ENCODE measurements at places on chromosomes 12 and 14.

DNA sequence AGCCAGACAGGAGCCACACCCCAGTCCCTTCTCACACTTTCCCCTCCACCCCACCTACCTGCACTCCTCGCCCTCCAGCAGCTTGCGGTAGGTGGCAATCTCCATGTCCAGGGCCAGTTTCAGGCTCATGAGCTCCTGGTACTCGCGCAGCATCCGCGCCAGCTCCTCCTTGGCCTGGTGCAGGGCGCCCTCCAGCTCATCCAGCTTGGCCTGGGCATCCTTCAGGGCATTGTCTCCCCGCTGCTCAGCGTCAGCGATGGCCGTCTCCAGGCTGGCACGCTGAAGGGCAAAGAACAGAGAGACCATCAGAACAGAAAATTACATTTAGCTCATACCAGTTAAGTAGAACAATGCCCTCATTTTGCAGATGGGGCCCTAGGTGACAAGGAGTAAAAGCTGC is 5.5 kb downstream of the KRT74 start:
- no peak for DNase-seq

- peak; percentile 16 for DNase-seq
These were observed 89.4 kb downstream of the UNC79 start for GRCh38 chr14:93520053-93520607.

DNA sequence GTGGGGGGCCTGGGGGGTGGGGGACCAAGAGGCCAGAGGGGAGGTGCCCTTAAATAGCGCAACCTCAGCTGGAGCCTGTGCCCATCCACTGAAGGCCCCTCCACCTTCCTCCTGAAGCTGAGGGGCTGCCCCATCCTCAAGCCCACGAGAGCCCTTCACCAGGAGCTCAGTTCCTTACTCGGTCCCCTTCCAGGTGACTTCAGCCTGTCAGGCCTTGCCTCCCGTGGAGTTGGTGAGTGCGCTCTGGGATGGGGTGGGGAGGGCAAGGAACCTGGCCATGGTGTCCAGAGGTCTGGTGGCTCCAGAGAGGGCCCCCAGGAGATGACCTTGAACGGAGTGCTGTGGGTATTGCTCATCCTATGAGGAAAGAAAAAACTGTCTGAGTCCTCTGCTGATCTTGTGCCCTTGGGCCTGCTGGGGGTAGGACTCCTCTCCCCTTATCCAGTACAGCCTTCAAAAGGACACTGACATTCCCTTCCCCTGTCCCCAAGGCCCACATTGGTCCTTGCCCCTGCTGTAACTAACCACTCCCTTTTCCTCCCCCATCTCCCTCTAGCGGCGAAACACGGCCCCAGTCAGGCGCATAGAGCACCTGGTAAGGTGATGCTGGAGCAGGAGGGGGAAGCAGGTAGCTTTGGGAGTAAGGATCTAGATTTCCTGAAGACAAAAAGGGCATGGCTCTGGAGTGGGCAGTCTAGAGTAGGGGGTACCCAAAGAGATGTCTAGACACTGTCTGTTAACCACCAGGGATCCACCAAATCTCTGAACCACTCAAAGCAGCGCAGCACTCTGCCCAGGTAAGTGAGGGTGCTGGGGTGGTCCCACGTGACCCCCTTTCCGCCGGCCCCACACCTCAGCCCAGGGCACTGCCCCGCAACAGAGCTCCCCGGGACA is 3.6 kb downstream of the TNS2 start:
- peak; percentile 96 for DNase-seq

GRCh38 chr14:85466678-85467077 is 63.3 kb upstream of the FLRT2 start:
- no peak for DNase-seq

DNA sequence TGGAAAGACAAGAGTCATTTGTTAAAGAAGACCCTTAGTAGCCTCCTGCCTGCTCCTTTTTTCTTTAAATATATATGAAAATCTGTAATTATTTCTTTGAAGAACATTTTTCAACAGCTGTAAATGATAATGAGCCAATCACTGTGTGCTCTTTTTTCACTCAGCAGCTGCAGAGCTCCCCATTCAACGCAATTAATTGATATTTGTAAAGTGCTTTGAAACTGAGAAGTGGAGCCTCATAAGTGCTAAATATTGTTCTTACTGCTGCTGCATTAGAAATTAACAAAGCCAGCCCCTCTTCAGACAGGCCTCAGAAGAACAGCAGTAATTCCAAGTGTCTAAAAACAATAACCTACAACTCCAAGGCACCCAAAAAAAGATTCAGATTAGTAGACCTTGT is 224.3 kb downstream of the GXYLT1 start:
- peak; percentile 62 for DNase-seq

DNA sequence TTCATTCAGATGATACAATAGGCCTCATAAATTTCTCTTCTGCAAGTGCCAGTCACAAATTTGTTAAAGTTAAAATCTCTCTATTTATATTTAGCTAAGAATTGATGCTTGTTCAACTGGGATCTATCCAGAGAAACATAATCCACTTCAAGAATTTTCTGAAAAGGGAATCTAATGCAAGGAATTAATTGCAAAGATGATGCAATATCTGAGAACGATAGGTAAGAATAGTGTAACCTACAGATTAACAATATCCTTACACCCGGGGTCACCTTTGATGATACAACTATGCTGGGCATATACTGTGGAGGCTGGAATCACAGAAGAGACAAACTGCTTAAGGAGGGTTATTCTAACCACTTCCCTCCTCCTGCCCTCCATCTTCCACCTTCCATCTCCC is 295.1 kb downstream of the FOXG1 start:
- no peak for DNase-seq

DNA sequence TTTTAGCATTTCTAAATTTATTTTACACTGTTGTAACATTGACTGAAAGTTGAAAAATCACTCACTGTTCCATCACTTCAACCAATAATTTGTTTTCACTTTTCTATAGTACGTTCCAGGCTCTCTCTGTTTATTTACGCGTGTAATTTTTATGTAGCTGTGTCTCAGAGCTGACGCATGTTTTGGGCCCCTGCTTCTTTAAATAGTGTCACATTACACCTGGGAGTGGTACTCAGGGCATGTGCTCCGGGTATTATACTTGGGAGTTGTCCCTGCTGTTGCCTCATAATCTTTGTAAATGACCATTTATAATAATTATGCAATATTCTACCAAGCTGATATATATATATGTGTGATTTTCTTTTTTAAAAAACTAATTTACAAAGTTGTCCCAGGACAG is 132.8 kb upstream of the CPM start:
- peak; percentile 78 for DNase-seq

DNA sequence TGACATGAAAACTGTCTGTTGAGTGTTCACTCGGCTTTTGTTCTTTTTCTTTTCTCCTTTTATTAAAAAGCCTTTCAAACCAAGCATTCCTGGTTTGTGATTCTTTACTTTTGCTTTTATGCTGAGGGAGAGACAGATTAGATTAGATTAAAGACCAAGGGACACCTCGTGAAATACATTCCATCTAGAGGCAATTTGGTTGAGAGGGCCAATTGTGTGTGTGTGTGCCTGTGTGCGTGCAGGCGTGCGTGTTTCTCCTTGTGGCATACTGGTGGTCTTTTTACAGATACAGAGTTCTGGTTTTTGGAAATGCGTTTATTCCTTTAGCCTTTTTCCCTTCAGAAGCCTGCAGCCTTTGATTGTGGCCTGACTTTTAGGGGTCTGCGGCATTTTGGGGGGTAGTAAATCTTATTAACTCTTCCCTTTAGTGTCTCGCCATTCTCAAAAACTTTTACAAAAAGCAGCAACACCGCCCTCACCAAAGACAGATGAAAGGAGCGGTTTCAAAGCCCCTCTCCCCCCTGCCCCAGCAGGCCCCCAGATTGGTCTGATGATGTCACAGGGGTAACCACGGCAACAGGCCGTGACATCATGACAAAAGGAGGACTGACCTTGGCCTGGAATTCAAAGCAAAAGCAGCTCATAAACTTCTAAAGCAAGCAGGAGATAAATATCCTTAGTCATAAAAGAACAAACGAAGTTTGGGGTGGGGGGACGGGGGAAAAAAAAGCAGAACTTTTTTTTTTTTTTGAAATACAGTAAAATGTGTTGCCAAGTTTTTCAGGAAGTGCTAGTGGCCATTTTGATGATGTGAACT is 84.1 kb upstream of the TBX3 start:
- no peak for DNase-seq

DNA sequence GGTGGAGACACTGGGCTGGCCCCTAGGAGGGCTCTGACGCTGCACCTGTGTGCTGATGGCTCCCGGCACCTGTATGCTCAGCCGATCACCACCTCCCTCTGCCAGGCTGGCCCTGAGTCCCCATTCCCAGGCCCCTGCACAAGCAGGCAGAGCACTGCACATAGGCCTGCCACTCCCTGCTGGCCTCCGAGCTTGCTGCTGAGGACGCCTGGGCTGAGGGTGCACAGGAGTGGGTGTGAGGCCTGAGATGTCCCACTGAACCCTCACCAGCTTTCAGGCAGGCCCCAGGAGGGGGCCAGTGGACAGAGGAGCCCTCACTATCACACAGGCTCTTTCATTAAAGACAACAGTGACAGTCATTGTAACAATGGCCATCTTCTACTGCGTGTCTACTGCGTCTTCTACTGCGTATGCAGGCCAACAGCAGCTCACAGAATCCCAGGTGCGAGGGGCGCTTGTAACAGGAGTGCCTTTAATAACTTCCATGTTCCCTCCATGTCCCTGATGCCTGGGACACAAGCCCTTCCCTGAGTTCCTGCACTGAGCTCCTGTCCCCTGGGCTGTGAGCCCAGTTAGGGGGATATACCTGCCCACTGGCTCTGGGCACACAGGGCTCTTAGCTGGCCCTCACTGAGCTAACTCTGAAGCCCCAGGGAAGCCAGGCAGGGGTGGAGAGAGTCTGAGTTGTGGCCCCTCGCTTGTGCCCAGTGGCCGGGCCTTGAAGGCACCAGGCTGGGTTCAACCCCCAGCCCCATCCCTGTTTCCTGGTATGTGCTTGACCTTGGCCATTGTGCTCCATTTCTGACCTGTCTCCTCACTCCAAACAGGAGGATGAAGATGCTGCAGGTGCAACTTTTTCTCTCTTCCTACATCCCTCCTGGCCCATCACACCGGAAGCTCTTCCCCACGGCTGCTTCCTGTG is 71.3 kb downstream of the PRIMA1 start:
- DNase-seq, result no peak

DNA sequence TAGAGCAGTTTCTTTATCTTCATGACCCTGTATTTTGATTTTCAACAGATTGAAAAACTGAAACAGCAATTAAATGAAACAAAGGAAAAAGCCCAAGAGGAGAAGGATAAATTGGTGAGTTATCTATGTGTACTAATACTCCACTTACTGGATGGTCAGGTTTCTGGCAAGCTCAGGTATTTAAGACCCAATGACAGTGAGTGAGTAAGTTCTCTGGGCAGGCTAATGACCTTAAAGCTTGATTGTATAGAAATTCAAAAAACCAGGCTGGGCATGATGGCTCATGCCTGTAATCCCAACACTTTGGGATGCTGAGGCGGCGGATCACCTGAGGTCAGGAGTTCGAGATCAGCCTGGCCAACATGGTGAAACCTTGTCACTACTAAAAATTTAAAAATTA is 10.0 kb downstream of the BBOF1 start:
- no peak for DNase-seq

GRCh38 chr12:61504396-61505080 is 755.7 kb upstream of the USP15 start:
- no peak for DNase-seq

DNA sequence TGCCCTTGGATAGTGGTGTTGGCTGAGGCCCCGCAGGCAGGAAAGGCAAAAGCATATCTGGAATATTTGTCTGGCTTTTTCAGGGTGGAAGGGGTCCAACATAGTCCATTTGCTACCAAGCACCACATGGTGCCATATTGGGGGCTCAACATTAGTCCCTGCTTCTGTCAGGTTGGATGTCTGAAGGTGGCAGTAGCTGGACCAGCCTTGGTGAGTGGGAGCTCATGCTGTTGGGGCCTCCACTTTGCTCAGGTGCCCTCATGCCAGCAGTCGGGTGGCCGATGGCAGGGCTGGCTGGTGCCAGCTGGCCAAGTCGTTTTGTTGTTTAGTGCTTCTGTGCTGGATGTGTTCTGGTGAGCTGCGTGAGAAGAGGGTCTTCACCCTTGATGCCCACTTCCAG is 135.3 kb downstream of the PAPOLA start:
- DNase-seq, result no peak

- DNase-seq, result no peak
These were observed 981.0 kb downstream of the TMEM121 start for GRCh38 chr14:106507354-106507753.

DNA sequence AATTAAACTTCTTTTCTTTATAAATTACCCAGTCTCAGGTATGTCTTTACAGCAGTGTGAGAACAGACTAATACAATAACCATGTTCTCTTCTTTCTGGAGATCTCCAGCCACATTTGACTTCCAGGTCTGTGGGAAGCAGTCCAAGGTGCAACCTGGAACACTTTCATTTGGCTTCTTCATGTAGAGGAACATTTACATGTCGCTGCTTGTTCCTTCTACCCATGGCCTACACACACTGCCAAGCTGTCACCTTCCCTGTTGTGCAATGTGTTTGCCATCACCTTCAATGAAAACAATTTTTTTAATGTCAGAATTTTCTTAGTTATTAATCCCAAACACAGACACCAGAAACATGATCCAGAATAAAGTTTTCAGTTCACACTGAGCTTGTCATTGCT is 104.7 kb downstream of the PRKCH start:
- no peak for DNase-seq

DNA sequence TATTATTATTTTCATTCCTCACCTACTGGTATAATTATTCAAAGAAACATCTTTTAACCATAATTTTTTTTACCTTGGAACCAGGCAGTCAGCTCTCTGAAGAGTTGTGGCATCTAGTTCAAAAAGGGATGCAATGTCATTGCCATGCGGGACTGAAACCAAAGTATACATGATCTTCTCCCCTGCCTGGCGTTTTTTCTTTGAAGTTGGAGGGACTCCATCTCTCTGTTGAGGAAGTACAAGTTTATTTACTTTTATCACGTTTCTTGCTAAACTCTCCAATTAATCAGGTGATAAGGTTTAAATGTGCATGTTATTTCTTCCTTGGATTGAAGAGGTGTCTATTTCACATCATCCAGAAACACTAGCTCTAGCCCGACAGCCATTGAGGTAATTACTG is 146.6 kb downstream of the ITPR2 start:
- DNase-seq, result no peak

GRCh38 chr12:111175396-111176094 is 193.3 kb downstream of the PHETA1 start:
- no peak for DNase-seq

DNA sequence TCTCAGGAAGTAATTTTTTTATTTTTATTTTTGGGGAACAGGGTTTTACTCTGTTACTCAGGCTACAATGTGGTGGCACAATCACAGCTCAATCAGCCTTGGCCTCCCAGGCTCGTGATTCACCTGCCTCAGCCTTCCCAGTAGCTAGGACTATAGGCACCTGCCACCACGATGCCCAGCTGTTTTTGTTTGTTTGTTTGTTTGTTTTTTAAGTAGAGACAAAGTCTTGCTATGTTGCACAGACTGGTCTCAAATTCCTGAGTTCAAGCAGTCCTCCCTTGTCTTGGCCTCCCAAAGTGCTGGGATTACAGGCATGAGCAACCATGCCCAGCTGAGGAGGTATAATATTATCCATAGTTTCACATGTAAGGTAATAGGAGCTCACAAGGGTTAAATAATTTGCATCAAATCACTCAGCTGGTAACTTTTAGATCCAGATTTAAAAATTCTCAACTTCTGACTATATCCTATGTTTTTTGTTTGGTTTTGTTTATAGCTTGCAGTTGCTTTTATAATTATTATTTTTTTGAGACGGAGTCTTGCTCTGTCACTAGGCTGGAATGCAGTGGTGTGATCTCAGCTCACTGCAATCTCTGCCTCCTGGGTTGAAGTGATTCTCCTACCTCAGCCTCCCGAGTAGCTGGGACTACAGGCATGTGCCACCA is 629.3 kb downstream of the DIO2 start:
- DNase-seq, result no peak

All from NCI-H510A treated with DMSO at 0.1 percent for 48 hours (cell line).